ENCODE measurements at places on chromosomes 5 and 9.

DNA sequence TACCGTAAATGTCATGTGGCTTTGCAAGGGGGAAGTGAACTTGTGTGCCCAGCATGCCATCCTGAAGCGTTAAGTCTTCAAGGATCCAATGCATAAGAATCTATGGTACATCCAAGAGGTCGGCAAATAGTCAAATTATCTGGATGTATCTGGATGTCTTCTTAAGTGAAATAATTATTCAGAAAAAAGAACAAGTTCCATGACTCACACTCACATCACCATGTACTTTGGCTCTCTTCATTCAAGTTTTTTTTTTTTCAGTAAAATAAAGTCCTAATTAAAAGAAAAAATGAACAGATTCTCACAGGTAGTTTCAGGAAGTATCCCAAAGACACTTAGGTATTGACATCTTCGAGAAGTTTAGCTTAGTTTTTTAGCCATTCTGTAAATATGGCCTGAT lies 62.7 kb upstream of the MEGF10 start:
- no peak for DNase-seq

DNA sequence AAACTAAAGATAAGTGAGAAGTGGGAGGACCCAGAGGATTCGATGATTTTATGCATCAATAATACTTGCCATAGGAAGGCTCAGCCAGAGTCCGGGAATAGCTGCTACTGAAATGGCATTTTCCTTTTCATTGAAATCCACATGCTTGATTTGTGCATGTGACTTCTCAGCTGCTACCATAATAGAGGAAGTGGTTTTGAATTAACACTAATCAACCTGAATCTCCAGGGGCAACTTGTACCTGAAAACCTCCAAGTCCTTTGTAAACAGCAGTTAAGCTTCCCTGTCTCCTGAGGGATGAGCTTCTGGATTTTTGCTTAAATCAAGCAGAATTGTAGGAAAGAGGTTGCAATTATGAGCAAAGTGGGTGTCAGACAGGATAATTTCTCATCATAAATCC lies 124.9 kb downstream of the PPP2R2B start:
- no peak for DNase-seq

GRCh38 chr9:73050065-73050816 lies 97.4 kb upstream of the ALDH1A1 start:
- DNase-seq, result no peak

DNA sequence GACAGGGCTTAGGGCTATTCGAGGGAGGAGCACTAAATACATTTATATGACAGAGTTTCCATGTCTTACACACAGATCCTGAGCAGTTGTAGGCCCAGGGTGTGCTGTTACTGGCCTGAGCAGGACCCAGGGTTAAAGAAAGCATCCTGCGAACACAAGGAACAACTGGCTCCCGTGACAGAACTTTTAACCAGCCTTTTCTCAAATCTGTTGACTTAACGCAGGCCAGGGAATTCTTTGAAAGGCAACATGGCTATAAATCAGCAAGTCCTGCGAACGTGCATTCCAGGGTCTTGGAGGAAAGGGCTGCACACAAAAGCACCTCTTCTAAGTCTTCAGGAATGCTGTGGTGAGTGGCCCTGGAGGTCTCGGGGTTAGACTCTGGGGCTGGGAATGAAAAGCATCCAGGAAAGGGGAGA lies 45.2 kb upstream of the ANKRD55 start:
- no peak for DNase-seq

GRCh38 chr9:83304686-83305085 lies 233.5 kb downstream of the FRMD3 start:
- DNase-seq, result no peak

GRCh38 chr9:33468797-33469621 lies 4.7 kb downstream of the NOL6 start:
- DNase-seq, result no peak

- no peak for DNase-seq
Measured at GRCh38 chr5:57719216-57719615, 236.6 kb upstream of the ACTBL2 start.

DNA sequence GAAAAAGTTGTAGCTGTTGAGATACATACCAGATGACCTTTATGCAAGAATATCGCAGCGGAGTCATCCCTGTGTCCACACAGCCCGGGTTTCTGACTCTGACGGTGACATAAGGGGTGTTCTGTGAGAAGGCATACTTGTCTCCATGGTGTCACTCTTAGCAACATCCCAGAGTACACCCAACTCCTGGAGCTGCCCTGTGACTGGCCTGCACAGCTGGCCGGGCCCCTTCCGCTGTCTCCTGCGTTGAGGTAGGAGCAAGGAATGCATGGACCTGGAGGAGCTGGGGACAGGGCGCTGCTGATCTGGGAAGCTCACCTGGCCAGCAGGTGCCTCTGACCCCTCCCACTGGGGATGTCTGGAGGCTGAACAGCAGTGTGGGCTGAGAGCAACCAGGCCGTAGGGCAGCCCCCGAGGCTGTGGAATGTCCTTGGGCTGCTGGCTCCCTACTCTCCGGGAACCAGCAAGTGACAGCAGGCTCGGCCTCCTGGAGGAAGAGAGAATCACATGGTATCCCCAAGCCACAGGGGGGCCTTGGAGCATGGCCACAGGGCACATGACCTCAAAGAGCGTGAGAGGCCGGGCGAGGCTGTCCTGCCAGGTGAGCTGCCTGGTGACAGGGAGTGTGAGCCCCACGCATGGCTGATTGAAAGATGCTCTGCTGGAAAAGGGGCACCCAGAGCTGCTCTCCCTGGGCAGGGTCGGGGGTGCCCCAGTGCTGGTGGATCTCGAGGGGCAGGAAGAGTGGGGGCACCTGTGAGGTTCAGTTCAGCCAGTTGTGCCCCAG lies 113.4 kb downstream of the MRPL36 start:
- DNase-seq, result no peak
